ENCODE measurements at places on chromosomes 12 and 14.
A peak's percentile ranks its signal among the peaks of the same experiment; 100 is the strongest.

DNA sequence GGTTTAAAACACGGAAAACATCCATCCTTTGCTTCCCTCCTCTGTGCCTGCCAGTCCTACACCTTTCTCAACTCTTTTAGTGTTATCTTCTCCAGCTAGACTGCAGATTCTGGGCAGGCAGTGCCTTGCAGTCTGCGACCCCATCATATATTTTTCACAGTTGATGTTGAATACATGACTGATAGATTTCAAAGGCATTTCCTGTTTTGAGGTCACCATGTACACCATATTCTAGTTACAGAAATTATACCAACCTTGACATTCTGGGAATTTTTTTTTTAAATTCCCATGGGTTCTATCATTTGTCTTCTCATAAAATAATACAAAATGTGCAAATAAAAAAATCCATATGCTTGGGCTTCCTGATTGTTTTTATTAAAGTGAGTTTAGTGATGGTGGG, 16.6 kb downstream of the SOCS2 start:
- no peak for DNase-seq

- DNase-seq: no peak
Observed at GRCh38 chr14:60964904-60965303, 16.0 kb downstream of the TRMT5 start.

DNA sequence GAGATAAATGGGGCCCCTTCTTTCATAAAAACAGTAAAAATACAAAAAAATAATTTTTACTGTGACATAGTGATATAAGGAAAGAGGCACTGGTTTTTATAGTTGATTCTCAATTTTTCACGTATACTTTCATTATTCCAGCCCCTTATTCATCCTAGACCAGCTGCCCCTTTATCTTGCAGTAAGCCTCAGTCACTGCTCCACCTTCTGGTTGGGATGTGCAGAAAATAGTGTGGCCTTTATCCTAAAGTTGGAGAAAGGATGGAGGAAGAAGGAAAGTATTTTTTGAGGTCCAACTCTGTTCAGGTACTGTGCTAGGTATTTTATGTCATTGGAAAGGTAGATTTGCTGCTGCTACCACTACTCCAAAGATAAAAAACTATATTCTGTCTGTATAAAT, 172.7 kb downstream of the ANO6 start:
- DNase-seq: peak; percentile 70

- peak; percentile 60 for DNase-seq
Observed at GRCh38 chr12:20798554-20798953, 12.0 kb upstream of the SLCO1B3 start.

GRCh38 chr12:34294671-34295365, 272.5 kb downstream of the ALG10 start:
- no peak for DNase-seq

DNA sequence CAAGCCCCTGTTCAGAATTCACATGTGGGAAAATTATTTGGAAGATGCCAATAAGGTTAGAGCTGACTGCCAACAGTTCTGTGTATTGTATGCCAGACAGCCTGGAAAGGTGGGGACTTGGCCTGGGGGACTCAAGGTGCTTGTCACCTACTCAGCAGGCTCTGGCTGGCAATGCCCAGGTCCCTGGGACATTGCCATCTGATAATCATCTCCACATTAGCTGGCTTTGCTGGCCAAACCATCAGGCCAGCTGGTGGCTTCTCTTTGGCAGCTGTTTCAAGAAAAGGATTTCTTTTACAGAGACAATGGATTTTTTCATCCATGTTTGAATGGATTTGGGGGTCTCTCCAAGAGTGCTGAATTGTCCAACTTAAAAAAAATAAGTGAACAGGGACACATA, 165.2 kb downstream of the BRMS1L start:
- no peak for DNase-seq

GRCh38 chr14:104768437-104769323, 15.7 kb downstream of the SIVA1 start:
- DNase-seq: peak; percentile 91

GRCh38 chr14:23725980-23726710, 90.0 kb downstream of the DHRS2 start:
- DNase-seq: no peak

GRCh38 chr12:3418609-3419390, 72.2 kb upstream of the PRMT8 start:
- no peak for DNase-seq

DNA sequence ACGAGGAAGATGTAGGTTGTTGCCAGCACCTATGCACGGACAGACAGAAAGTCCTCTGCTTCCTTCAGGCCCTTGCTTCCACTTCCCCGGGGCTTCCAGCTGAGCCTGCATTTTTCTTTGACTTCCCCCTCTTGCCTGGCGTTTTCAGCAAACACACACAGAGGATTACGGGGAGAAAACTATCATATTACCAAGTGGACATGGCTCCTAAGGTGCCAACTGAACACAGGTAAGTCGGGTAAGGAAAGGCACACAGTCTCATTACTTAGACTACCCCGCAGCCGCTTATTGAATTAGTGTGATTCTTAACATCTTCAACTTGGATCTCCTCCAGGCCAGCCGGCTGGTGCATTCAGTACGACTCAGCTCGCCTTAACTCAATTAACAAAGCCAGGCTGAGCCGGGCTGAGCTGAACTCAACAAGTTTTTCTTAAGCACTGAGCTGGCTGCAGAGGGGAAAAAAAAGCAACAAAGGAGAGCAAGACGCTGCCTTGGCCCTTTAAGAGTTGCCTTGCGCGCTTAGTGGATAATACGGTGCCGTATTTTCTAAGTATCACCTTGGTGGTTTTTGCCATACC, 19.2 kb upstream of the MAP1LC3B2 start:
- peak; percentile 79 for DNase-seq

DNA sequence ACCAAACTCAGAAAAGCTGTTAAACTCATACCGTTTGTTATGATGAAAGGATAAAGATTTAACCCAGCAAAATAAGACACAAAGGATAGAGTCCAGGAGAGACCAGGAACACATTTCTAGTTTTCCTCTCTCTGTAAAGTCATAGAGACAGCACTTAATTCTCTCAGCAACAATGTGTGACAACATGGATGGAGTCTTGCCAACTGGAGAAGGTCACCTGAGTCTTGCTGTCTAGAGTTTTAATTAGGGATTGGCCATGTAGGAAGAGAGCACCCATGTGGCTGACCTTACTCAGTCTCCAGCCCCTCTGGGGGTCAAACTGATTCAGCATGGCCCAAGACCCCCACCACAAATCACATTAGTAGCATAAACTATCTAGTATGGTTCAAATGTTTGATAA, 151.0 kb upstream of the ATF7IP start:
- DNase-seq: no peak

Data from astrocyte of the hippocampus (primary cell).